ENCODE measurements at places on chromosomes 11 and 22.
A peak's percentile ranks its signal among the peaks of the same experiment; 100 is the strongest.

- no peak for DNase-seq
These were observed 10.5 kb upstream of the PHOX2A start for GRCh38 chr11:72254299-72254993.

DNA sequence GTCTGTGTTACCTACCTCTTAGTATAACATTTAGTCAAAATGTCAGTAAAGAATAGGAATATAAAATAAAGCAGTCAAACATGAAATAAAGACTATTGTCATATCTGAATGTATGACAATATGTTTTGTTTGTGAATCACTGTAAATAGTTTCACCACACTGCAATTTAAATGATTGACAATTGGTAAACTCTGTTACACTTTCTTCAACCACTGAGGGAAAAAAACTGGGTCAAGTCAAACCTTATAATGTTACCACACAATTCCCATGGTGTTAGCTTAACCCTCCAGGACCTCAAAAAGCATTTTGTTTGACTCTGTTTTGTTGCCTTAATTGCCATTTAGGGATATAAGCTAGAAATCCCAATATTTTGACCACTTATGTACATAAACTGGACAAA, 10.5 kb upstream of the MMP13 start:
- DNase-seq, result no peak

DNA sequence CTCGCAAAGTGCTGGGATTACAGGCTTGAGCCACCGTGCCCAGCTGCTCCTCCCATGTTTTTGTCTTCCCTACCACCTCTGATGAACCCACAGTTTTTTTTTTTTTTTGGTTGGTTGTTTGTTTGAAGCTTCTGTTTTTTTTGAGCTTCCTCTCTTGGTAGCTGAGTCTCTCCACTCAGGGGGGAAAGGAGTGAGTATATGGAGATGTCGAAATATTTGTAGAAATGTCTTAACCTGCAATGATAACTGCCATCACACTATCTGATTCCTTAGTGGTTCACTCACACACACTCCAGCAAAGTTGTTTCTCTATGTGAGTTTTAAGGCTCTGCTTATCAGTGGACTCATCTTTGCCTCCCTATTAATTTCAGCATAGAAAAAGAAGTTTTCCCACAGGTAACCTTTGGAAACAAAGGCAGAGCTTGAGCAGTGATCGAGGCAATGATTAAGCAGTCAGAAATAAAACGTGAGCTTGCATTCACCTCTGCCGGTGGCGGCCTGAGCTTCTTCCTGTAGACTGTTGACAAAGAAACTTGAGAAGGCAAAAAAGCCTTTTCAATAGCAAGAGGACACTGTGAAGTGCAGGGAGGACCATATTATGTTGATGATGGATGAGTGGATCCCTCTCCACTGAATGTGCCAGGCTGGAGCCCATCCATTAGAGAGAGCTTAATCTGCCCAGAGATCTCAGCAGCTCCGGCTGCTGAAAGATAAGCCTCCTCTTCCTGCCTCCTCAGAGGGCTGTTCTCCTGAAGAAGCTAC, 29.0 kb upstream of the RASSF10 start:
- no peak for DNase-seq

DNA sequence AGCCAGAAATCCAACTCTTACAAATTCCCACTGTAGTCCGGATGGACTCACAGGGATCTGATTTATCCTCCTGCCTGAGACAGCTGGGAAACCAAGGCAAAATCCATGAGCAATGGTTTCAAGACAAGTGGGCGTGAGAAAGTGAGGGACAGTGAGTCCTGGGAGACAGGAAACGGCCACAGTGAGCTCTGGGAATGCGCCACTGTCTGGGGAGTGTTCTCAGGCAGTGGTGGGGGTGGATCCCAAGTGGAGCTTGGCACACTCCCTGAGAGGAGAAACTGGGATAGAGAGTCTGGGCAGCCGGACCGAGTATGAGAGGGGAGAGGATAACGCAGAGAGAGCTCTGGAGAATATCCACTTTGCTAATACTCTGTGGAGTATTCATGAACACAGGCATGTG, 9.8 kb downstream of the IL17REL start:
- no peak for DNase-seq

DNA sequence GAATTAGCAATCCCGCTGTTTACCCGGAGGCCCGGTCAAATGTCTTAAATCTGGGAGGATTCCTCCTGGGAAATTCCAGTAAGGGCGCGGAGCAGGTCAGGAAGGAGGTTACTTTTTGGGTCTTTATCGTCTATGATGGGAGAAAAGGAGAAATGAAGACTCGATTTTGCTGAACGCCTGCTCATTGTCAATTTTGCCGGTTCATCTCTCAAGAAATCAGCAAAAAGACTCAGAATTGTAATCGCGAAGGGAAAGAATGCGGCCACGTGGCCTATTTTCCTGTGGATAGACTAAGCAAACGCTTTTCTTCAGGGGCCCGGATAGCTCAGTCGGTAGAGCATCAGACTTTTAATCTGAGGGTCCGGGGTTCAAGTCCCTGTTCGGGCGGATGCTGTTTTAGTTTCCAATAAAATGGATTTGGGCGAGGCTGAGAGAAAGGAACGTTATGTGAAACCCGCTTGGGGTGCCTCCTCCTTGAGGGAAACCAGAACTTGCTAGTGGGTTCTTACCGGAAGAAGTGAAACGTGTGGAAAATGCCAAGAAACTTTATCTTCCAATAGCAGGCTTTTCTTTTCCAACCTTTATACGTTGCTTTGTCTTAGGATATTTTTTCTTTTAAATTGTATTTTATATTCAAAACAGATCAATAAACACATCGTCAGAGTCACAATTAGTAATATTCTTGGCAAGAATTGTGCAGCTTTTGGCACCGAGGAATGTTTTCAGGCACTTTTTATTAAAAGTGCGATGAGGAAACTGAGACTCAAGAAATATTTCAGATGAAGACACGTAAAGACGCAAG, 45.0 kb downstream of the OR4D9 start:
- DNase-seq, result peak; percentile 84

GRCh38 chr11:70467201-70468085, 69.1 kb downstream of the CTTN start:
- DNase-seq, result peak; percentile 74

DNA sequence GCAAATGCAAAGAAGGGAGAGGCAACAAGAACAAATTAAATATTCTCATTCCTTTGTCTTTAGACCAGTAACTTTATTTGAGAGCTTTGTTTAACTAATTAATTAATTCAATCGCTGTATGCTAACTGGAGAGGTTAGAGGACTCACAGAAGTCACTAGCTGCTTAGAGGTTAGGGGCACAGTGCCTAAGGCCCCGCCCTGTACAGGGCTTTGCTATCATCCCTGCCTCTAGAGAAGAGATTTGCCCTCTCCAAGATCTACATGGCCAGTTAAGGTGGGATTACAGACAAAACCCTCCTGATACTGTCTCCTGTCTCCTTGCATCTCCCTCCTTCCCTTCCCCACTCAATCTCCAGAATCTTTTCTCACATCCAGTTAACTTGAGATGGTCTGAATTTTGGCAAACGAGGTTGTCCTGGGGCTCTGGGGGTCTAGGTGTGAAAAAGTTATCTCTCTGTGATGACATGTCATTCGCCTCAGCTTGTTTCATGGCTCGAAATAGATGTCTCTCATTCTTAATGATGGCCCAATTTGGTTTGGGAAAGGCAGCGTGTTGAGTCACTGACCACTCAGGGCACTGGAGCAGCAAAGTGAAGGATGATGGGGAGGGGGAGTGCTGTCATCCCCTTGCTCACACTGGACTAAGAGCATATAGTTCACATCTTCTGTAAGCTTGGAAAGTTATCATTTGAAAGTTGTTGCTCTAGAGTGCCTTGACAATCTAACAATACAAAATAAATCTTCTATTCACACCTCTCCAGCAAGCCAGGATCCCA, 190.9 kb downstream of the KIRREL3 start:
- DNase-seq, result no peak

GRCh38 chr11:103995896-103996295, 40.5 kb upstream of the DDI1 start:
- no peak for DNase-seq

GRCh38 chr11:47572715-47573255, 6.0 kb downstream of the KBTBD4 start:
- DNase-seq, result no peak

- DNase-seq, result no peak
These were observed 28.4 kb upstream of the PRDM10 start for GRCh38 chr11:130031056-130031455.

- no peak for DNase-seq
These were observed 3.0 kb downstream of the SAC3D1 start for GRCh38 chr11:65043881-65044501.

- no peak for DNase-seq
These were observed 96.3 kb downstream of the SWAP70 start for GRCh38 chr11:9760193-9760575.

DNA sequence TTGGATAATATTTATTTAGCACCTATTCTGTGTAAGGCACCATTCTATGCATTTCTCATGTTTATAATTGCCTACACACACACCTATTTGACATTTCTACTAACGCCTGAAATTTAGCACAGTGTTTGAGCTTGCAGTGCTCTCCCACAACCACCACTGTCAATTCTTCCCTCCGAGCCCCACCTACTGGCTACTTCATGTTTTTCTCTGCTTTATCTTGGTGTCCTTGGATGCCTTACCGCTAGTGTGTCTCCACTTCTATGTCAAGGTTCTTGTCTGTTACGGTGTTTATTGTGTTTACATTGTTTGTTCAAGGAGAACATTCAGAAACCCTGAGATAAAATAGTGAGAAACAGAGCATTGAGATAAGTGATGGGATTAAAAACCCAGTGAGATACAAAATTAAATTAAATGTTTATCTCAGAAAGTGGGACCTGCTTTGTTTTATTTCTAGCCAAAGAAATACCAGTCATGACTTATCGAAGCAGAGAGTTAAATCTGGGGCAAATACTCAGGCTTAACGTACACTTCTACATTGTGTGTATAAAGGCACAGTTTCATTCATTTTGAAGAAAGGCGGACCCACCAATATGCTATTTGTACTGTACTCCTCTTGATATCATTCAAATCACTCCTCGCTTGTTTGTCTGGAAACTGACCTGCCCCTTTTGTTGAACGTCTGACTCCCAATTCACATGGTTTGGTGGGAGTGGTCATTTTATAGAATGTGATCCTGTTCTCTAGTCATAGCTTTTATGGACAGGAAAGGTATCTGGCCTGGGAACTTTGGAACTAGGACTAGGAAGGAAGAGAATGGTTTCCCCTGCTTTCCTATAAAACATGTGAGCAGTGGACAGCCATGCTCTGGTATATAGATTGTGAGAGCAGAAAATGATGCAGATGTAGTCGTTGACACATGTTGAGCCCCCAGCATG, 39.2 kb upstream of the SLC36A4 start:
- no peak for DNase-seq

- DNase-seq, result no peak
These were observed 2.9 kb downstream of the OR51V1 start for GRCh38 chr11:5197536-5197935.

DNA sequence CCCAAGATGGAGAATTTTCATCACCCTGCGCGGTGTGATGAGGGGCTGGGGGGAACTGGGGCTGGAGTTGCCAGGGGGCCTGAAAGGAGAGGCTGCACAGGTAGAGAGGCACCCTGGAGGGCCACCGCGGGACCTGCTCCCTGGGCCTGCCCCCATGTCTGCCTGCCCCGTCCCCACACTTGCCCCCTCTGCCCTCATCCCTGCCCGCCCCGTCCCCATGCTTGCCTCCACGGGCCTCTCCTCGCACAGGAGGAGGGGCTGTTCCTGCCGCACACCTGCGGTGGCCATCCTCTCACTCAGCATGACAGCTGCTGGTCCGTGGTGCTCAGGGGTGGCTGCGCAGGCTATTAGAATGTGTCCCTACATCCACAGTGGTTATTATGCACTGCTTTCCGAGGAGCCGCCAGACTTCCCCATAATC, 43.5 kb downstream of the LINC01488 start:
- DNase-seq, result no peak

DNA sequence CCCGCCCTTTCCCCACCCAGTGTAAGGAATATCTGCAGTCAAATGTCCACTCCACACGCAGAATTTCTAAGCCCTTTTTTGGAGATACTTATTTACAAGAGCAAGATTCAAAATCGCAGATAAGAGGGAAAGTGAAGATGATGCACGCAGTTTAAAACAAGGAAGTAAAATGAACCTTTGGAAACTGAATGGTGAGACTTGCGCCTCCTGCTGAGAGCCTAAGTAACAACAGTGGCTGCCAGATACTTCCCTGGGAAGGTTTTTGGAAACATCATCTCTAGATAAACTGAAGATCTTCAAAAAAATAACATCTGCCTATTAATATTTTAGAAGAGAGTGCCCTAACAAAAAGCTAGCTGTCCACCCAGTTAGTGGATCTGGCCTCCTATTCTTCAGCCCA, 963.1 kb upstream of the FAT3 start:
- no peak for DNase-seq

DNA sequence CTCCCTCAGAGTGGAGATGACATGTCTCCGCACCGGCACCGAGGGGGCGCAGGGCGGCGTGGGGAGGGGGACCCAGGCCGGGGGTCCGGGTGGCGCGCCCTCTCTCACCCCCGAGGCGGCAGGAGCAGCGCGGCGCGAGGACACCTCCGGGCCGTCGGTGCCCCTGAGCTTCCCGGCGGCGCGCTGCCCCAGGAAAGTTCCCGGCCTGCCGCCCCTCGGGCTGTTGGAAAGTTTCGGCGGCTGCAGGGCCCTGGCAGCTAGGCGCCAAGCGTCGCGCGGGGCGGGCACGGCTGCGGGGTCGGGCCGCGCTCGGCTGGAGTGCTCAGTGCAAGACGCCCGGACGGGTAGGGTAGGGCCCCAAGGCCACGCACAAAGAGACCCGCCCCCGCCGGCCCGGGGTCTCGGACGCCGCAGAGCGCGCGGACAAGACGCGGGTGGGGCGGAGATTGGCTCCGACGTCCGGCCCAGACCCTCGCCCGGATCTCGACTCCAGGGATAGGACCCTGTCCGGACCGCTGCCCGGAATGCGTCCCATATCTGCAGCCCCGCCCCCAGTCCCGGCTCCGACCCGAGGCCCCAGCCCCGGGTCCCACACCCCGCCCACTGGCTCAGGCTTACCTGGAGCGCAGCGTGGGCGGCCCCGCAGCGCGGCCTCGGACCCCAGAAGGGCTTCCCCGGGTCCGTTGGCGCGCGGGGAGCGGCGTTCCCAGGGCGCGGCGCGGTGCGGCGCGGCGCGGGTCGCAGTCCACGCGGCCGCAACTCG, 471 bp downstream of the ARVCF start:
- peak; percentile 30 for DNase-seq

- no peak for DNase-seq
These were observed 538.9 kb downstream of the DLG2 start for GRCh38 chr11:85088286-85088685.

DNA sequence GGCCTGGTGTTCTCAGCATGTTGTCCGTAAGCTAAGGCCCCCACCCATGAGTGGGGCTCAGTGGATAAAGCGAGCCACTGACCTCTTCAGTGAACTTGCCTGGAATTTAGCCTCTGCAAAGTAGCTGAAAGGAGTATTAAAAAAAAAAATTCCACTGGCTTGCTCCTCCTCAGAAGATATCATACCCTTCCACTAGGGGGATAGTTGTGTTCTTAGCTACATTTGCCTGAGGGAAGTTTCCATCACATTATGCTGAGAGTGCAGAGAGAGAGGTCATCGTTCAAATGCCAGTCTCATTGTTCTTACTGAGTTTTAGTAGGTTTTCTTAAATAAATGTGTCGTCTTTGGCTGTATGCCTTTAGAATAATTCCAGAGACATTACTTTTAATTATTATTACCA, 879.7 kb downstream of the JRKL start:
- DNase-seq, result no peak

Measured in activated naive CD8-positive, alpha-beta T cell treated with anti-CD3 and anti-CD28 coated beads, Interleukin-2, amount 50 U/mL, for 24 hours (primary cell).